ENCODE measurements at places on chromosomes 7 and 10.

DNA sequence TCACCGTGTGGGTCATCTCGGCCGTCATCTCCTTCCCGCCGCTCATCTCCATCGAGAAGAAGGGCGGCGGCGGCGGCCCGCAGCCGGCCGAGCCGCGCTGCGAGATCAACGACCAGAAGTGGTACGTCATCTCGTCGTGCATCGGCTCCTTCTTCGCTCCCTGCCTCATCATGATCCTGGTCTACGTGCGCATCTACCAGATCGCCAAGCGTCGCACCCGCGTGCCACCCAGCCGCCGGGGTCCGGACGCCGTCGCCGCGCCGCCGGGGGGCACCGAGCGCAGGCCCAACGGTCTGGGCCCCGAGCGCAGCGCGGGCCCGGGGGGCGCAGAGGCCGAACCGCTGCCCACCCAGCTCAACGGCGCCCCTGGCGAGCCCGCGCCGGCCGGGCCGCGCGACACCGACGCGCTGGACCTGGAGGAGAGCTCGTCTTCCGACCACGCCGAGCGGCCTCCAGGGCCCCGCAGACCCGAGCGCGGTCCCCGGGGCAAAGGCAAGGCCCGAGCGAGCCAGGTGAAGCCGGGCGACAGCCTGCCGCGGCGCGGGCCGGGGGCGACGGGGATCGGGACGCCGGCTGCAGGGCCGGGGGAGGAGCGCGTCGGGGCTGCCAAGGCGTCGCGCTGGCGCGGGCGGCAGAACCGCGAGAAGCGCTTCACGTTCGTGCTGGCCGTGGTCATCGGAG lies 1.8 kb downstream of the ADRA2A start:
- DNase-seq = no peak

GRCh38 chr7:132666071-132666773 lies 90.0 kb upstream of the PLXNA4 start:
- DNase-seq = no peak

- no peak for DNase-seq
These were observed 53.6 kb upstream of the ZPBP start for GRCh38 chr7:50146692-50147091.

GRCh38 chr10:53664282-53665019 lies 891.9 kb upstream of the MBL2 start:
- DNase-seq = no peak
